Naive thymus-derived CD8-positive, alpha-beta T cell (primary cell): ENCODE measurements at places on chromosomes 2 and 18.

- no peak for DNase-seq
Observed at GRCh38 chr2:73998451-73998850, 13.7 kb downstream of the TET3 start.

DNA sequence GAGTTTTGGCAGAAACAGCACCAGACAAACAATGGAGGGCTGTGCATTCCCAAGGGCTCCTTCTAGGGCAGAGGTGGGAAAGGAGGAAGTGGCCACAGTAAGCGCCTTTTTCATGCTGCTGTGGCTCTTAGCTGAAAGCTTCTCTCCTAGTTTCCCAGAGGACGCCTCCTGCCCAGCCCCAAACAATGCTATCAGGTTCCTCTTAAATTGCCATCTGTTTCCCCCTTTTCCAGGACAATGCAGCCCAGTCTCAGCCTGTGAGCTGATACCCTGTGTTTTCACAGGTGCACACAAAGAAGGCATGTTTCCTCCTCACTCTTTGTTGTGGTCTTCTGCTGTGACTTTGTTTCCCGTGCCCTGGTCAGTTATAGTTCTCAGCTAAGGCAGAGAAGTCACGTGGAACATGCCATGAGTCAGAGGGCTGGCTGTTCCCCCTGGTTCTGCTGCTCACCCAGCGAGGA lies 5.4 kb upstream of the FAM124B start:
- DNase-seq = no peak

DNA sequence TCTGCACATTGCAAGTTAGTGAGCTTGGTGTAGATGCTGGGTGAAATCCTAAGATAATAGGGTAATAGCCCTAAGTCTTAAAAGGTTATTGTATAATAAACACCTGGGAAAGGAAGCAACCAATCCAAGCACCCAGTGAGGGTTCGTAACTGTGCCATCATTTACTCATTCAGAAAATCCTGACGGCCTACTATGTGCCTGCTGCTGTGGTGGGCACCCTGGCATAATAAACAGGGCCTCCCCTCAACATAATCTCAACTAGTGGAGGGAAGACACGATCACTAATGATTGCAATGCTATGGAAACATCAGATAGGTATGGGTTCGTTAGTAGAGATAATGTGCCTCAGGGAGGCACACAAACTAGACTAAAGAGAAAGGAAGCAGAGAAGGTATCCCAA lies 48.9 kb upstream of the CCDC85A start:
- DNase-seq = no peak

DNA sequence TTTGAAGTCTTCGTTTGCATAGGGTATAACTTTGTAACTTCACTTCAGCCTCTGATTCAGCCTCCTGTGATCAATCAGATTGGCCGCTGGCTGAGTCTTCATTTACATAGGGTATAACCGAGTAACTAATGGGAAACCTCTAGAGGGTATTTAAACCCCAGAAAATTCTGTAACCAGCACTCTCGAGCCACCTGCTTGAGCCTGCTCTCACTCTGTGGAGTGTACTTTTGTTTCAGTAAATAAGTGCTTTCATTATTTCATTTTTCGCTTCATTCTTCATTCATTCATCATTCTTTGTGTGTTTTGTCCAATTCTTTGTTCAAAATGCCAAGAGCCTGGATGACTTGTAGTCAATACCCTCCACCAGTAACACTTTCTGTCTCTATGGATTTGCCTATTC lies 56.4 kb downstream of the CCDC85A start:
- DNase-seq = no peak

DNA sequence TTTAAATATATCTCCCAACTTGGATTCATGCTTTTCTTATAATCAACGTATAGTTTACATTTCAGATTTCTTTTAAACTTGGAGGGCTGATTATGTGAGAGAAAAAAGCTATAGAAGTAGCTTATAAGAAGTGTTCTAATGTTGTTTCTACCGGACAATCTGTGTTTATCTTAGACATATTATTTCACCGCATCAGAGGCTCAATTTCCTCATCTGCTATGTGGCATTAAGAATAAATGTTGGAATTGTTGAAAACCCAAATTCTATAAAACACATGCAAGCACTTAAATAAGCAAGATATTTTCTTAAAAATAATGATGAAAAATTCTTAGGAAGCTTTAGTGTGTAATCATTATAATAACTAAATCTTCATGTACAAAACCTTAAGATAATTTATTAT lies 407.9 kb downstream of the HRH4 start:
- no peak for DNase-seq

DNA sequence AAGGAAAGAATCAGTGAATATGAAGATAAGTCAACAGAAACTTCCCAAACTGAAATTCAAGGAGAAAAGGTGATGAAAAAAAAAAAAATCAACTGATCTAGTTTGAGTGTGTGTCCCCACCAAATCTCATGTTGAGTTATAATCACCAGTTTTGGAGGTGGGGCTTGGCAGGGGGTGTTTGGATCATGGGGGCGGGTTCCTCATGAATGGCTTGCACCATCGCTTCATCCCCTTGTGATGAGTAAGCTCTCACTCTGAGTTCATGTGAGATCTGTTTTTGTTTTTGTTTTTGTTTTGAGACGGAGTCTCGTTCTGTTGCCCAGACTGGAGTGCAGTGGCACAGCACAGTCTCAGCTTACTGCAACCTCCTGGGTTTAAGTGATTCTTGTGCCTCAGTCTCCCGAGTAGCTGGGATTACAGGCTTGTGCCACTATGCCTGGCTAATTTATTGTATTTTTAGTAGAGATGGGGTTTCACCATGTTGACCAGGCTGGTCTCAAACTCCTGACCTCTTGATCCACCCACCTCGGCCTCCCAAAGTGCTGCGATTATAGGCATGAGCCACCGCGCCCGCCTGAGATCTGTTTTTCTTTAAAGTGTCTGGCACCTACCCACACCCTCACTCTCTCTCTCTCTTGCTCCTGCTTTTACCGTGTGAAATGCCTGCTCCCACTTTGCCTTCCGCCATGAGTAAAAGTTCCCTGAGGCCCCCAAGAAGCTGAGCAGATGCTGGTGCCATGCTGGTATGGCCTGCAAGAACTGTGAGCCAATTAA lies 4.0 kb upstream of the SLC66A2 start:
- no peak for DNase-seq

DNA sequence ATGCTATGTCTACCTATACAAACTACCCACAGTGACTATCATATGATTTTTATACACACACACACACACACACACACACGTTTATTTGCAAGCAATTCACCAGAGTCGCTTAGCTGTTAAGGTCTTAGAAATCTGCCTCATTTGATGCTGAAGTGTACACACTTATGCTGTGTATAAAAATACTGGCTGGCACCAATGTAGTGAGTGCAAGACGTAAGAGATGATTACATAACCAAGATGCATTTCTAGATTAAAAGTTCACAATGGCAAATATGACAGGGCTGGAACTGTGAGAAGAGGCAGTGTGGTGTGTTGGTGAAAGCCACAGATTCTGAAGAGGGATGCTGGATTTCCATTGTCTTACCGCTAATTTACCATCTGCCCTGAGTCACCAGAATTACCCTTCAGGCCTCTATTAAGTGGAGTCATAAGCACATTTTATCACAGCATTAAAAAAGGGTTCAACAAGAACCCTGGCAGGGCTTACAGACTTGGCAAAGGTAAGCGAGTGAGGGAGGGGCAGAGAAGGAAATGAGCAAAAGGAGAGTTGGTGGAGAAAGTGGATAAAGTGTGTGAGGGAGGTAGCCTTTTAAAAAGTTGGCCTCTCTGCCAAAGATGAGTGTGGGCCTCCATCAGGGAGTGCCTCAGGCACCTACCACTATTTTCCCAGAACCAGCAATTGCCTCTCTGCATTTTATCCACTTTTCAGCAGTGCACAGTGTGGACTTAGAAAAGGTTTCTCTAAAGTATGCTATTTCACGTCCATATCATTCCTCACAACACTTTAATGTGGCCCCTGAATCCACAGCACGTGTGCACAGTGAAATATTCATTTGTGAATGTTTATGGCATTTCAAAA lies 21.5 kb downstream of the MEIS1 start:
- DNase-seq = no peak

DNA sequence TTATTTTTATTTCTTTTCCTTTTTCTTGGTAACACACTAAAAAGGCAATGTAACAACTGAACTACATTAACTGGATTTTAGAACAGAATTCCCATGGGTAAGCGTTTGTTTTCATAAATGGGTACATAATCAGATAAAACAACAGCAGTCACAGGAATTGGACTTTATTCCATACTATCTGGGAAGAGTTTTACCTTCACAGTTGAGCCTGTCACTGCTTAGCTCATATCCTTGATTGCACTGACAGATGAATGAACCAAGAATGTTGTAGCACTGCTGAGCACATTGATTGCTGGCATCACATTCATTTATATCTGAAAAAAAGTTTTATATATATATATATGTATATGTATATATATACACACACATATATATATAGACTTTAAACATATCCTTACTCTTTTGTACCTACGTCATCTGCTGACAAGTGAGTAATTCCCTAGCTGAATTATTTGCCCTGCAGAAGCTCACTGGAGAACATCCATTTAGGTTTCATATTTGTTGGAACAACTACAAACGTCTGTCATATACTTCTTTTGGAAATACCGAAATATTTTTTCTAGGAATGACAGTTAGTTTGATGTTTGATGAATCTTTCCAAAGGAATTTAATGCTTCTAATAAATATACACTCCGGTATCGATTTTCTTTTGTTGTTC lies 47.0 kb downstream of the EFEMP1 start:
- DNase-seq = no peak

DNA sequence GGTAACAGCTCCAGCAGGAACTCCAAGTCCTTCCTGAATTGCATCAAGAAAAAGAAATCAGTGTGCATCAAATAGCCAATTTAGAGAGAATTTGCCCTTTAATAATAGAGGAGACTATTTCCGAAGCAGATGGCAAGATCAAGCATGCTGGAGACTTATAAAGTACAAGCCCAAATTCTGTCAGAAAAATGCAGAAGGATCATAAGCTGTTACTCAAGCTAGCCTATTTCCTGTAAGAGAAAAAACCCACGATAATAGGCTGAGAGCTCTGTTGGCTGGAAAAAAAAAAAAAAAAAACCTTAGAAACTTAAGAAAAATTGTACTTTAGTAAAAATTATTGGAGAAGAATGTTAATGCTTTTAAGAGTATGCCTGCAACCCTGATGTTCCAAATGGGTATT lies 24.4 kb upstream of the ITM2C start:
- DNase-seq = no peak

DNA sequence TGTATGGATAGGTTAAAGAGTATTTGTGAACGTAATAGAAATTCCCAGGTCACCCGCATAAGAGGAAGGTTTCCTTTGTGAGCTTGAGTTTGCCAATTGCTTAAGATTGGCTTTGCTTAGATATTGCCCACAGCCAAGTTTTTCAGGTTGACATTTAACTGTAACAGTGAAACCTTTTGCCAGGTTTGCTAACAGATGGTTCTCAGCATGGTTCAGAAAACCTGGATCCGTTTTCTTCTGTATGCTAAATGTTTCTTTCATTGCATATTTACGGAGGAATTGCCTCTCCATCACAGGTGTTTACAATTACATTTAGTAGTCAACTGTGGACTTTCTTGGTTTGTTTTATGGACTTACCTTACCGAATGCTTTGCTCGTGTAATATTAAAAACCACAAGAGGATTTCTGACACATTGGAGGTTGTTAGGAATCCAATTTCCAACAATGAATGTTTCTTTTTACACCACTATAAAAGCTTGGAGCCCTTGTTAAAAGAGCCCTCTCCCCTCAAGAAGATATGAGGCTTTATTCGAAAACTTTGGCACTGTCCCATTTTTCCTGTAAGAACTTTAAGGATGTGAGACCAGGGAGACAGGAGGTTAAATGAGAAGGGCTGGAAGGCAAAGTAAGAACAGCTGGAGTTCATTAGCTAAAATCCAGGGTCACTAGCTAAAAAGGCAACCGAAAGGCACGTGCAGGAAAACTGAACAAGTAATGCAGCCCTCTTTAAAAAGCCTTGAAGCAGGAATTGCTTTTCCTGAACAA lies 7.8 kb downstream of the CDK15 start:
- no peak for DNase-seq

DNA sequence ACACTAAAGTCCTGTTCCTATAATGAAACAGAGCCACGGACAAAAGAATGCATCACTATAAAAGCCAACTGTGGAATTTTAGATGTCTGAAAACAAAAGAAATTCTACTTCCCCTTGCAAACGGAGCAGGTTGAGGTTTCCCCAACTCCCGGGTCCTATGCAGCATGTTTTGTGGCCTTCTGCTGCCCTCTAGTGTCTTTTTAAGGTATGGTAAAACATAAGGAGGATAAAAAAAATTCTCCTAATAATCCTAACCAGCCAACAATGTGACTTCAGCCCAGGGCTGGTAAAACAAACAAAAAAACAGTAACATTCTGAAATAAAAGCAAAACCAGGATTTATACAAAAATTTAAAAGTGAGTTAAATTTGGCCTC lies 539.5 kb downstream of the NRXN1 start:
- peak; percentile 60 for DNase-seq

DNA sequence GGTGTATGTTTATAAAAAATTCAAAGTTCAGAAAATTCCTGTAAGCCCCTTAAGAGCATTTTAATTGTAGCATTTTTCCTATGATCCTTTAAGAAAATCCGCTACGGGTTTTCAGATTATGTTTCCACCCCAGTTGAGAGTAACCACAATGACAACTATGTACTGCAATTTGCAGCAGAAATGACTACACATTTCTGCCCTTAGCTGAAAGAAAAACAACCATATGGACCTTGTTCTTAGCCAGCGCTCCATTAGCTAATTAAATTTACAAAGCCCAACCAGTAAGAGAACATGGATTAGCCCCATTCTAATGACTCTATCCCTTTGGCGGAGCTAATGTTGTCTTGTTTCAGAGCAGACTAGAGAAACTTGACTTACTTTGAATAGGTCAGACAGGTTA lies 247.6 kb downstream of the SLC8A1 start:
- DNase-seq = no peak

GRCh38 chr2:43194121-43194869 lies 32.1 kb downstream of the ZFP36L2 start:
- DNase-seq = no peak

- DNase-seq = no peak
Observed at GRCh38 chr2:8574196-8575037, 107.4 kb upstream of the ID2 start.

DNA sequence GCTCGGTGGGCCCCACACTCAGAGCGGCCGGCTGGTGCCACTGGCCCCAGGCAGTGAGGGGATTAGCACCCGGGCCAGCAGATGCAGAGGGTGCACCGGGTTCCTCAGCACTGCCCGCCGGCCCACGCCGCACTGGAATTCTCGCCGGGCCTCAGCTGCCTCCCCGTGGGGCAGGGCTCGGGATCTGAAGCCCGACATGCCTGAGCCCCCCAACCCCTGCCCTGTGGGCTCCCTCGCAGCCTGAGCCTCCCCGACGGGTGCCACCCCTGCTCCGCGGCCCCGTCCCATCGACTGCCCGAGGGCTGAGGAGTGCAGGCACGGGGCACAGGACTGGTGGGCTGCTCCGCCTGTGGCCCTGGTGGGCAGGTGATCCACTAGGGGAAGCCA lies 37.6 kb upstream of the TWSG1 start:
- no peak for DNase-seq
